NCI-H1417 treated with DMSO at 0.1 percent for 48 hours (cell line): ENCODE measurements at places on chromosomes 1 and 21.
A peak's percentile ranks its signal among the peaks of the same experiment; 100 is the strongest.

GRCh38 chr1:228198977-228199590, 8.8 kb upstream of the OBSCN start:
- no peak for DNase-seq

DNA sequence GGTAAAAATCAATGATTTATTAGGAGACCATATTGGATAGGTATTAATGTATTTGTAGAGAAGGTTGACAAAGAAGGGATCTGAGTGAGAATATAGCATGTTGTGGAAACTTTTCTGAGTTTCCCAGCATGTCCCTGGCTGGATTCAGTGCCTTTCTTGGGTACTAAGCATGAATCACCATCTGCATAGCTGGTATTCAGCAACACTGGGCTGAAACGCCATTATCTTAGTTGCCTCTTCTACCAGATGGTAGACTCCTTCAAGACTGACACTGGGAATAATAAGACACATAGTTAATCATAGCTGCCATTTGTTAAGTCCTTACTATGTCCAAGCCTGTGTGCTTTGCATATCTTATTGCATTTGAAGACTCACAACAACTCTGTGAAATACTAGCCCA, 45.5 kb downstream of the ATP5PF start:
- no peak for DNase-seq

GRCh38 chr1:39973503-39974135, 18.7 kb downstream of the MFSD2A start:
- peak; percentile 30 for DNase-seq

GRCh38 chr1:3251099-3251806, 182.2 kb downstream of the PRDM16 start:
- DNase-seq: no peak

GRCh38 chr1:51927029-51927428, 48.5 kb upstream of the NRDC start:
- no peak for DNase-seq

DNA sequence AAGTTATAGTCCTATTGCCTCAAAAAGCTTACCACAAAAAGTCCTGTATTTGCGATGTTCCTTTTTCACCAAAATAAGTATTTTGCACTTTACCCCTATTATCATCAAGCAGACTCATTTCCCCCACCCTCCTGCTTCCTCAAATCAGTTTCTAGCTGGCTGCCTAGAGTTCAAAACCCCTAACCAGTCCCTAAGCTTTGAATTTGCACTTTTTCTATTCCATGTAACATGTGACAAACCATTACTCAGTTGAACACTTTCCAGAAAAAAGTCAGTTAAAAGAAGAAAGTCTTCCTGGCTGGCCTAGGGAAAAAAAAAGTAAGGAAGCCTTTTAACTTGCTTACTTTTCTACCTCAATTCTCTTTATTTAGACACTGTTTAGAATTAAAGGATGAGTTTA, 8.2 kb downstream of the CEP170 start:
- DNase-seq: no peak

- no peak for DNase-seq
These were observed 148.6 kb downstream of the HUNK start for GRCh38 chr21:32021319-32021994.

- no peak for DNase-seq
These were observed 882.2 kb upstream of the B3GALT2 start for GRCh38 chr1:194068446-194069167.

DNA sequence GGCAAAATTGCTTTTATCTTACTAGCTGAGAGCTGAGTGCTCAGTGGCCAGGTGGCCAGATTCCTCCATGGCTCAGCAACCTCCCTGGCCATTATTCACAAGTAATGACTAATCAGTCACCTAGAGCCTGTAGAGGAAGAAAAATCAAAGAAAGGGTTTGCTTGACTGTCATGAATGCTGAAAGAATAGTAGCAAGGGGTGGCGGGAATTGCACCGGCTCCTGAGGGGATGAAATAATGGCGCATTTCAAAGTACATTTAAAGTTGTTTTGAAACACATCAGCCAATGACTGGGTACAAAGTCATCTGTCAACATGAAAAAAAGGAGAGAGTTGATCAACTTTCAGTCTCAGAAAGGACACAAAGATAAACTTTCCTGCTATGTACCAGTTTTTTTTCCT, 99.5 kb downstream of the OMA1 start:
- DNase-seq: no peak

DNA sequence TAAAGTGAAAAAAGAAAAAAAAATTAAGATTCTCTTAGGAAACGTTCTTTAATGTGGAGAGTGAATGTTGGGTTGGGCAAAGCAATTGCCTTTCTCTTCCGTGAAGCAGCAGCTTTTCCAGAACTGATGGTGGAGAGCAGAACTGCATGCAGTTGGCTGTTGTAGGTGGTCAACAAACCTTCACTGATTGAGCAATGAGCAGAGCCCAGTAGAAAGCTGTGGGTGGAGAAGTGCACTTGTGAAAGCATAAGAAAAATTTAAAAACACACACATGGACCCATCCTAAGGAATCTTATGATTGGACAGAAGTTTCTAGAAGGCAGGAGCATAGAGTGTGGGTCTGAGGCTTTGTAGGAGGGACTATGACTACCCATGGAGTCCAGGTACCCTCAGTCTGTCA, 4.5 kb downstream of the PRELP start:
- DNase-seq: no peak

GRCh38 chr1:225824533-225824941, 14.6 kb downstream of the EPHX1 start:
- DNase-seq: peak; percentile 86

- no peak for DNase-seq
These were observed 790.9 kb upstream of the NCAM2 start for GRCh38 chr21:20207335-20207734.

- DNase-seq: no peak
These were observed 9.3 kb downstream of the ASH1L start for GRCh38 chr1:155553349-155553748.

GRCh38 chr1:238223076-238223640, 332.4 kb upstream of the ZP4 start:
- no peak for DNase-seq

GRCh38 chr1:157776971-157777391, at the start of gene FCRL2:
Gene FCRL2 (minus strand): TSS chr1:157777132. CDS start chr1:157777073, 59 bp downstream.
- no peak for DNase-seq

DNA sequence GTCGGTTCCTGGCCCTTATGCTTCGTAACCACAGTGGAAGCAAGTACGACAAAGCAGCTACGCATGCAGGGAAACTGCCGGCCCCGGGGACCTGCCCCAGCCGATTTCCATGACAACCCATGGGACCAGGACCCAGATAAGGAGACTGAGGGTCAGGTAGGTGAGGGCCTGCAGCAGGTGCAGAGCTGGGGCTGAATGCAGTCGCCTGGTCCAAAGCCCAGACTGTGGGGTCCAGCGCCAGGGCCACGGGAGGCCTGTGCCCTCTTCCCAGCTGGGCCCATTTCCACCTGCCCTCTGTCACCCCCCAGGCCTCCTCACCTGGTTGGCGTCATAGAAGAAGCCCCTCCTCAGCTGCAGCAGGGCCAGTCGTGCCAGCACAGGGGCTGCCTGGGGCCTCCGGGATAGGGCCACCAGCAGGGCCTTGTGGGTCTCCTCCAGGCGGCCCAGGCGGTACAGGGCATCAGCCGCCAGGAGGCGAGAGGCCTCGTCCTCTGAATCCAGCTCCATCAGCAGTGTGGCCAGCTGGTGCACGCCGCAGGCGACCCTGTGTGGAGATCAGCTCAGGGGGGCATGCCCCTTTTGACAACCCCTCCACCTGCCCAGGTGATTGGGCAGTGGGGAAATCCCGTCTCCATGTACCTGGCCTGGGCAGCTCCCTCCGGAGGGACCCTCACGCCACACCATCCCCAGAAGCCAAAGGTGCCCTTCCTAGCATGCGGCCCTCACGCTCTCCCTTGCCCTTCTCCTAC, 14.2 kb downstream of the TTC34 start:
- no peak for DNase-seq

DNA sequence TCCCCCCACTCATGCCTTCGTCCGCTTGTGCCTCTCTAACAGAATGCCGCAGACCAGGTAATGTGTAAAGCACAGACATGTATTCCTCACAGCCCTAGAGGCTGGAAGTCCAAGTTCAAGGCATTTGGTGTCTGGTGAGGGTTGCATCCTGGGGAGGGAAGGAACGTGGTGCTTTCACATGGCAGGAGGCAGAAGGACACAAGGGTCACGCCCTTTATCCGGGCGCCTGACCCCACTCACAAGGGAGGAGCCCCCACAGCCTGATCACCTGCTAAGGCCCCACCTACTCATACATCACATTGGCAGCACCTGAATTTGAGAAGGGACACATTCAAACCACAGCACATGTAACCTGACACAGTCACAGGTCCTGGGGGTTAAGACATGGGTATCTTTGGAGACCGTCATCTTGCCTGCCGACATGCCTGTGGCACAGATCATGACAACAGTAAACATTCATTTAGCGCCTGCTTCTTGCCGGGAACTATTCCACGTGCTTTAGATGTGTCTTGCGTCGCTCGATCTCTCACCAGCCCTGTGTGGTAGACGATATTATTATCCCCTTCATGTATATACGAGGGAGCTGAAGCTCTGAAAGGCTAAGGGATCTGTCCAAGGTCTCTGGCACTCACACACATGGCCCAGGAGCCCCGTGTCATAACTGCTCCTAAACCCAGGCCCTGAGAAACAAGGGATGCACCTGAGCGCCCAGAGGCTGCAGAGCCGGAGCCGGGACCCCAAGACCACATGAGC, 235.6 kb downstream of the NPHP4 start:
- no peak for DNase-seq

DNA sequence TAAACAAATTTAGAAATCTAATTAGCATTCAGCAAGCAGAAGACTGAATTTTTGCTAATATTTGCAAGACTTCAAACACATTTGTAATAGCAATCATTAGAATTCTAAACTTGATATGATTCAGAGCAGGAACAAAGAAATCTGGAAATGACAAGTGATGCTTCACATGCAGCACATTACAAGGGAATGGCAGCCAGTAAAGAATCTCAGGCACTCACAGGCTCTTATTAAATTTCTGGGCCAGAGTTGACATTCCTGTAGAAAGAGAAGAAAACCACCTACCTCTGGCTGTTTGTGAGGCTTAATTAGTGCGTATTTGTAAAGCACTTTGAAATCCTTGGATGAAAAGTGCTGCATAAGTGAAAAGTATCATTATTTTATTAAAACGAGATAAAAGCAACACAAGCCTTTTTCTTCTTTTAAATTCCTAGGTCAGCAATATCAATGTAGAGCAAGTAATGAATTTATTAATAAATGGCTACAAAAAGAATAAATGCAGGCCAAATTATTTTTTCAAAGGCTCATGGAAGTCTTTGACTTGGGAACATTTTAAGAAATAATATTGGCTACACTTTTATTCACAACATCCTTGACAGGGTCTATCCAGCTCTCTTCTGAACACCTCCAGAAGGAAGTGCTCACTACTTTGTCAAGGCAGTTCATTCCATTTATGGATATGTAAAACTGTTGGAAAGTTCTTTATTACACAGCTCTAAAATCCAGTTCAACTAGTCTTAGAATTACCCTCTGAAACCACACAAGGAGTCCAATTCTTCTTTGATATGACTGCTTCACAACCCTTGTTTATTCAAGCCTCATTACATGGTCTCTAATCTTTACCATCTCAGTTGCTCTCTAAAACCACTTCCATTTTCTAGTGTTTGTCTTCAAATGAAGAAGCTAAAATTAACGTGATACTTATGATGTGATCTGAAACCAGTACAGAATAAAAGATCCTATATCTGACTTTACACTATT, 32.1 kb upstream of the SCYL3 start:
- no peak for DNase-seq
